ENCODE measurements at places on chromosomes 7 and 10.

- DNase-seq, result no peak
Observed at GRCh38 chr10:20598590-20598989, 298.5 kb downstream of the NEBL start.

DNA sequence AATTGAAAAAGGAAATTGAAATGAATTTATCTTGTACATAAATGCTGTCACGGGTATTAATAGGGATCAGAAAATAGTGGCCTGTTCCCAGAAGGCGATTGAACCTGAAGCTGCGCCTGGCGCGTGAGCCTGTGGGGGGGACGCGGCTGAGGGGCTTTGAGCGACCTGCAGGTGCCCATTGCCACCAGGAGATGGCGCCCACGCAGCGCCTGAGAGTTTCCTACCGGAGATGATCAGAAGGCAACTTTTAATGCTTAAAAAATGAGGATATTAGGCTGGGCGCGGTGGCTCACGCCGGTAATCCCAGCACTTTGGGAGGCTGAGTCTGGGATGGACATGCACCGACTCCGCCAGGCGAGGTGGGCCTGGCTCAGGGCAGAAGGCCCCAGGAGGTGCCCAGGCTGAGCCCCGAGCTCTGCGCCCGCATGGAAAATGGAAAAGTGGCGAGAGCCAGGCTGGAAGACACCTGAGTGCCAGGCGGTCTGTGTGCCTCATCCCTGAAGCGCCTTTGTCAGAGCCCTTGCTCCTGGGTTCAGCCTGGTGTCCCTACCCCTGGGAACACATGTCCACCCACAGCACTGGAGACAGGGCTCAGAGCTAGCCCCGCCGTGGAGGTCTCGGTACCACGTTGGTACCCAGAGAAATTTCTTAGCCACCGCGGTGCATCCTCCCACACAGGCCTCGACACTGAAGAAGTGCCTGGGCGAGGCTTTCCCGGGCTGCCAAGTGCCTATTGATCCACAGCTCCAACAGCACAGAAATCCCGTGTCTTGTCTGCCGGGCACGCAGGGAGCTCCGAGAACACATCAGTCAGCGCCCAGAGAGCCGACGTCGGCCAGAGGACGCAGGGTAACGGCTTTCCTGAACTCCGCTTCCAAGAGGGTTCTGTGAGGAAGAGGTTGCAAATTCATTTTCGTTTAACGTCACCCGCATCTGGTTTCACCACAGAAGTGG, 117.4 kb downstream of the INPP5A start:
- DNase-seq, result peak; percentile 65

DNA sequence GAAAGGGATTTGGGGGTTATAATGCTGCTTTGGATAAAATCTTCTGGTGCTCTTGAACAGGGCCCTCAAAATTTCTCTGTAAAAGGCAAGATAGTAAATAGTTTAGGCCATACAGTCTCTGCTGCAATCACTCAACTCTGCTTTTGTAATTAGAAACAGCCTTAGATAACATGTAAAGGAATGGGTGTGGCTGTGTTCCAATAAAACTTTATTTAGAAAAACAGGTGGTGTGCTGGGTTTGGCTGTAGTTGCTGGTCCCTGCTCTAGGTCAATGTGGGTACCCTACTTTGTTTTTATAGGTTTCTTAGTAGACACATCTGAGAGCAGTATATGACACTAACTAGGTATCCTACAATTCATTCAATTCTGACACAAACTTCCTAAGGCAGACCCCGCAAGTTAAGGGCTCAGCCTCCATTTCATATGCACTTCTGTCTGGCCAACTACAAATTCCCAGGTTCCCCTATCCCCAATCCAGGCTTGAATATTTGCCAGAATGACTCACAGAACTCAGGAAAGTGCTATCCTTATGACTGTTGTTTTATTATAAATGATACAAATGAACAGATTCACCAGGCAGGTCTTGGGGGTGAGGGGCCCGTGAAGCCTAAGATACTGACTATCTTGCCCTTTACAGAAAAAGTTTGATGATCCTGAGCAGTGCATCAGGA, 349.9 kb downstream of the RPS24 start:
- no peak for DNase-seq

GRCh38 chr10:123429706-123430221, 236.4 kb upstream of the GPR26 start:
- DNase-seq, result no peak

DNA sequence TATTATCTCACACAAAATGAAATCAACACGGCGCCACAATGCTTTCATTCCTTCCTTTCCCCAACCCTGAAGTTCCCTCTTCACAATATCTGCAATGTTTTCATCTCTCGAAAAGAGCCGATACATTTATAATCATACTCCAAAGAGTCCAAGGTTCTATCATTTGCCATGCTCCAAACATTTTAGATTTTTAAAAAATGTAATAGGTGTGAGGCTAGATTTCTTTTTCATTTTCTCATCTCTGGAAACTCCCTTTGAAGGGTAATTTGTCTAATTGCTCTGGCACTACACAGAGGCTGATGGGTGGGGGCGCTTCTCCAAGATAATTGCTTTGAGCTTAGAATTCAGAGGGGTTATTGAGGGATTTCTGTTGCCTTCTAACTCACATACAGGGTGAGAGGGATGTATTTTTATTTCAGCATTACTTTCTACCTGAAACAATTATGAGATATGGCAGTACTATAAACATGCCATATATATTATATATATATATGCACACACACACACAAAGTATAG, 4.9 kb downstream of the DLX5 start:
- DNase-seq, result no peak

GRCh38 chr7:149126662-149127266, 640 bp upstream of the ZNF425 start:
- DNase-seq, result peak; percentile 71

DNA sequence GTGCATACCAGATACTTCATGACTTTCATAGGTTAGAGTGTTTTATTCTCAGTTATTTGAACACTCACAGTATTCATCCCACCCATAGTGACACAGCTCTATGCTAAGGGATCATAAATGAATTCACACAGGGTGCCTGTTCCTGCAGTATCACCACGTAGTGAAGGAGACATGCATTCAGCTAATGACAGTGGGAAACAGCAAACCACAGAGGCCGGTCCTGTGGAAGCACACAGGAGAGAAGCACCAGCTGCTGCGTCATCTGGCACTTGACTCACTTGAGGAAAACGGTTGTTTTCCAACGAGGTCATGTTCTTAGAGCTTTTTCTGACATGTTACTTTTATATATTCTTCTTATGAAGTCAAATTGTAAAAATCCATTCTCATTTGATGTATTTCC, 73.0 kb downstream of the UBE3C start:
- no peak for DNase-seq

DNA sequence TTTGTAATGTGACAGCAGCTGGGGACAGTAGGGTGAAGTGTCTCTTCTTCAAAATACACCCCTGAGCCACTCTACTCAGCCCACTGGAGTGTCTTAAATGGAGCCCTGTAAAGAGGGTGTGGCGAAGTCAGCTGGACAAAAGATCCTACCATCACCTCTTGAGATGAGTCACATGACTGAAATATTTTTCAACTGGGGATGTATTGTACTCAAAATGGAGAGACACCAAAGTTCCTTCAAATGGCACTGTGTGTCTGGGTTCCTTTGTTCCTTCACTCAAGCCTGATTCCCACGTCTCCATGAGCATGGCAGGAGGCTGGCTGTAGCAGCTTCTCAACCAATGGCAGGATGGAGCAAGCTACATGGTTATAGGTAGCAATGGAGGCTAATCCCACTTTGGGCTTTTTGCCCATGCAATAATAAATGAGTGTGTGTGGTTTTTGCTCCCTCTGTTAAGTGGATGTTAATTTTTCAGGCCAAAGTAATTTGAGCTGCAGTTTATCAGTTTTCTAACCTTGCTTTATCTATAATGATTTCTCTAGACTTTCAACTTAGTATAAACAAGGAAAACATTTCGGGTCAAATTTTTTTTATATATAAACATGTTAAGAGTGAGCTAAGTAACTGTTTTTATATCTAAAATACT, 68.2 kb downstream of the CLEC2L start:
- no peak for DNase-seq

DNA sequence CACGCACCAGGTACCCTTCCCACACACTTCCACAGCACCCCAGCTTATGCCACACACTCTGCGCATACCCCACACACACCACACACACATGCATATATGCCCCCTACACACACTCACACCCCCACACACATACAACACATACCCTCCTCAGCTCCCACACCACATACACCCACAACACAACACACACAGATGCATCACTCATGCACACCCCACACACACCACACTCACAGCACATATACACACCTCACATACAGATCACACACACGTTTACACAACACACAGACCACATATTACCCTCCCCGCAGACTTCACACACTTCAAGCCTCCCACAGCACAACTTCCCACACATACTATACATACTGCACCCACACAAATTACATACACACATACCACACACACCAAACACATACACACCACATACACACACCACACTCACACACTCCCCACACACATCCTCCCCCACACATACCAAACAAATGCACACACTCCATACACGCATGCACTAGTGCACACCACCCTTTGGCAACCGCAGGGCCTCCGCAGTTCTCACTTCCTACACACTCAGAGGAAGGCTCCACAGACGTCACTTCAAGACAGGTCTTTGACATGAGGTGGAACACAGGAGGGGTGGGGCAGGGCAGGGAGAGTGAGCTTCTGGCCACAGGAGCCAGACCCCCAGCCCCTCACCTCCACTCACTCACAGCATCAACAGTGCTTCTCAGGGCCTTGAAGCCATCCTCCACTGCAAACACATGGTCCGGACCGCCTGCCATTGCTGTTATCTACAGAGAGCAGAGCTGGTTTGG, 18.5 kb upstream of the ANTXRL start:
- peak; percentile 72 for DNase-seq

GRCh38 chr10:98293550-98294269, 25.7 kb upstream of the LOXL4 start:
- DNase-seq, result no peak

DNA sequence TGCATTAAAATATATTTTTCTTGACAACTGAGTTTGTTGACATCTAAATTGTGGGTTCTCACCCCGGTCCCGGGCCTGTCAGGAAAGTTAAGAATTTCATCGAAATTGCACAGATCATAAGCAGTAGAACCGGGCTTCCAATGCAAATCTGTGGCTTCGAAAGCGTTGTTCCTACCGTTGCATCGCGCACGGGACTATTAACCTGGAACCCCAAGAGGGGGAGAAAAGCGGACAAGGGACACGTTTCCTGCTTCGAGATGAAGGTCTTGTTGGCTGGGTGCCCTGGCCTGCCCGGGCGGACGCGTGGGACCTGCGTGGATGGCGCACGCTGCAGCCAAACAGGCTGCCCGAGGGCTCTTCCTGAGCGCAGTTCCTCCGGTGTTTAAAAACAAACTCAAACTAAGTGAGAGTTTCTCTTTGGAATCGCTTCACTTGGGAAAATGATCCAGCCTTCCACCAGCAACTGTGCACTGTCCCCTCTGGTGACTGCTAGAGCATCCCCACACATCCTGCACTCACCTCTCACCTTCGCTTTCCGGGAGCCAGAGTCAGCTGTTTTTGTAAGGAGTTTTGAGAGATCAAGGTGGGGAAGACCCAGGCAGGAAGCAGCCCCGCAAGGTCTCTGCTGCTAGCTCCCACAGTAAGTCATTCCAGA, 5.1 kb upstream of the TBX20 start:
- DNase-seq, result no peak

GRCh38 chr10:102334101-102334500, 61.4 kb upstream of the NFKB2 start:
- no peak for DNase-seq

GRCh38 chr7:49660170-49660783, 113.2 kb upstream of the VWC2 start:
- no peak for DNase-seq

GRCh38 chr10:58641708-58642107, 129.0 kb downstream of the BICC1 start:
- DNase-seq, result no peak

DNA sequence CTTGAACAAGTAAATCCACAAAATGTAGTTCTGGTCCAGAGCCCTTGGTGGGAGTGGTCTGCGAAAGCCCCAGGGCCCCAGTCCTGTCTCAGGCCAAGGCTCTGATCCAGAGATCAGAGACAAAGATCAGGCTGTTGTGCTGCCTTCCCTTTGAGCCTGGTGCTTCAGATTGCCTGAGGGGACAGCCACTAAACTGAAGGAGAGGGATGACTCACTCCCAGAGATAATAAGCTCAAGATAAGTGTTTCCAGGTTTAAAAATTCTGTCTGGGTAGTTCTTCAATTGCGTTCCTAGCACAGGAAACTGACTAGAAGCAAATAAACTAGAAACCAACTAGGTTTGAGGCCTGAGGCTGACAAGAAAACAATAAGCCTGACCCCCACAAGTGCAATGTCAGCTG, 190.2 kb downstream of the RAMP3 start:
- no peak for DNase-seq

DNA sequence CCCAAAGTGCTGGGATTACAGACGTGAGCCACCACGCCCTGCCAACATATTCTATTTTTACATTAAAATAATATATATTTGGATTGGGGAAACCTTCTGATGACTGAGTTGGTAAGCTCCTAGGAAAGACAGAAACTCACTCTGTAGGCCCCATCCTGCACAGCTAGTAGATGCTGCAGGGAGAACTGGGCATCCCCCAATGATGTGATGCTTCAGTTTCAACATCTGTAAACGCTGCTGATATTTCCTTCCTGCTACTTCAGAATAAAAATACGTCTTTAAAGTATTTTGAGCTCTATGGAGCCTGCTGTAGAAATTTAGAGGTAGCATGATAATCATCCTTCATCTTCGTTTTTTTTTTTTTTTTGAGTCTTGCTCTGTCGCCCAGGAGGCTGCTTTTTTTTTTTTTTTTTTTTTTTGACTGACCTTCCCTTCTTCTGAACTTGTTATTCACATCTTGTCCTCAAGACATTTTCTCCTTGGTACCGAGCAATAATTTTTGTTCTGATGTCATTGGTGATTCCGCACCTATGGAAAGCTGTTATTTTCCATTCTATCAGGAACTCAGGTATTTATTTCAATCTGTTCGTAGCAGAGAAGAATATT, 21.8 kb upstream of the INPP5F start:
- DNase-seq, result no peak

- no peak for DNase-seq
Observed at GRCh38 chr10:74875966-74876365, 49.6 kb downstream of the KAT6B start.

GRCh38 chr10:71213761-71214440, 1.5 kb downstream of the UNC5B start:
- DNase-seq, result no peak

DNA sequence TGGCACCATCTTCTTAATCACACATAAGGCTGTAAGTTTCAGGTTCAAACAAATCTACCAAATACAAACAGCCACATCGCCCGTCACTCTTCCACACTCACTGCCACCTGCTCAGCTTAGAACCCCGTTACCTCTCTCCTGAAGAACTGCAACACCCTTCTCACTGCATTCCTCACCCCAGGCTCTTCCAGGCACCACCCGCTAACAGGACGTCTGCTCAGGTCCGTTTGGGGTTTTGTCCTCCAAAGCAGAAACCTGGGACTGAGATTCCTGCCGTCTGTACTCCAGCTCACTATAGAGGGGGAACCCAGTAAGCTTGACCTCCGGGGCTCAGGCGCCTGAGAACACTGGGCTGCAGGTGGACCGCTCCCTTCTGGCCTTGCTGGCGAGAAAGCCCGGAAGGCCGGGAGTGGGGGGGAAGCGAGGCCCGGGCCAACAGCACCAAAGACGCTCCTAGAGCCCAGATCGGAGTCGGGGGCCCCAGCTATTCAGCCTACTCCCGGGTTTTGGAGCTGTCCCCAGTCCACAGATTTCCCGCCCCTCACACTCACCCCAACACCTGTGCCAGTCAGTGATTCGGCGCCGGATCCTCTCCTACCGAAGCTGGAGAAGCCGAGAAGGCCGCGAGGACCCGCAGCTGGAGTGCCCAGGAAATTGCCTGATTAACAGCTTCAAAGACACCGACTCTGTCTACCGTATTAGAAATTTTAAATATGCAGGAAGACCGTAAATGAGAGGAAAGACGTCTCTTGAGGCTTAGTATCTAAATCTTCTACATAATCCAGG, at the start of gene AP3M1:
Gene AP3M1 (minus strand): TSS at position 625 of the 786 bp plus-strand sequence. CDS start 12,449 bp downstream, outside the sequence.
- peak; percentile 78 for DNase-seq
